ENCODE measurements at places on chromosomes 5 and 9. TPM values are rescaled to one million over a fixed set of nuclear protein-coding genes. Genes with fewer than 3 reads are reported as not detected.

PHF2 gene
- total RNA-seq, result 5.9 TPM

C5orf34 gene
- 7.2 TPM for total RNA-seq

MSX2 gene
- 2.2 TPM for total RNA-seq

TMC1 gene
- total RNA-seq, result not detected

ZFR gene
- 81.4 TPM for total RNA-seq

DNA sequence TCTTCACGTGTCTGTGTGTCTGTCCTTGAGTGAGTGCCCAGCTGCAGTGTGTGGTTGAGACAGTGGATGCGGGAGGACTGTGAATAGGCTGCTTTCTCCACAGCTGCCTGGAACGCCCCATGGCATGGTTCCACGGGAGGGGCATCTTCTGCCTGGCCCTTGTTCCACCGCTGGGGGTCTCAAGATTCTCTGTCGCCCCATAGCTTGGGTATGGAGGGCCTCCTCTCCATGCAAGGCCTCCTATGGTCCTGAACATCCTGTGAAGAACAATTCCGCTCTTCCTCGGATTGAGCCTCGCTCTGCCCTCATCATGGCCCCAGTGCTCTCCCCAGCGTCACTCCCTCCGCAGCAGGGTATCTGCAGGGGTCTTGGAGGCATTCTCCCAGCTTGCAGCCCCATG lies 36.1 kb downstream of the COL5A1 start:
- no peak for DNase-seq

GRCh38 chr9:125993466-125993865 lies 246.3 kb downstream of the PBX3 start:
- no peak for DNase-seq

DNA sequence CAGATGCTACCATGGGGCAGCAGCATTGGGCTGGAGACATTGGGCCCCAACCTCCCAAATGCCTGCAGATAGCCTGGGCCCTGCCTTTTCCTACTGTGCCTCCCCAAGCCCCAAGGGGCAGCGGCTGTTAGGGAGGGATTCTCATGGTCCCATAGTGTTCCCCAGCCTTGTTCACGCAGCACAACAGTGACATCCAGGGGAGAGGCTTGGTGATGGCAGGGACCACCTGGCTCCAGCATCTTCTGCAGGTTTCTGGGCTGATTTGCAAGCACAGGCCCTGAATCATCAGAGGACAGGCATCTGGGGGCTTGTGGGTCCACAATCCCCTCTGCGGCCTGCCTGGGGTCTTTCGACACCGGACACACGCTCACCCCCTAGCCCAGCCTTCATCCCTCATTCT lies 354.6 kb downstream of the SLIT3 start:
- DNase-seq, result no peak

DNA sequence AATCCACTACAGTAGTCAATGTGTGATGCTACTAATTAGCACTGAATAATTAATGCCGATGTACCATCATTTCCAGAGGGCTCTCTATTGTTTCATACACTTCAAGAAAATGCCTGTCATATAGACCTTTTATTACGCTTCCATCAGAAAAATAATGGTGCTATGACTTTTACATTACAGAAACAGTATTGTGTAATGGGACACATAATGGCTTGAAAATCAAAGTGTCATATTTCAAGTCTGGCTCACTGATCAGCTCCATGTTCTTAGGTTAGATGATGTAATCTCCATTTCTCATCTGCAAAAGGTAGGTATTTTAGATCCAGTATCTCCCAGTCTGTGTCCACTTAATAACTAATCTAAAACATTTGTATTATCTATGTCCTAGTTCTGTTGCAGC lies 990.6 kb upstream of the TYRP1 start:
- DNase-seq, result no peak

DNA sequence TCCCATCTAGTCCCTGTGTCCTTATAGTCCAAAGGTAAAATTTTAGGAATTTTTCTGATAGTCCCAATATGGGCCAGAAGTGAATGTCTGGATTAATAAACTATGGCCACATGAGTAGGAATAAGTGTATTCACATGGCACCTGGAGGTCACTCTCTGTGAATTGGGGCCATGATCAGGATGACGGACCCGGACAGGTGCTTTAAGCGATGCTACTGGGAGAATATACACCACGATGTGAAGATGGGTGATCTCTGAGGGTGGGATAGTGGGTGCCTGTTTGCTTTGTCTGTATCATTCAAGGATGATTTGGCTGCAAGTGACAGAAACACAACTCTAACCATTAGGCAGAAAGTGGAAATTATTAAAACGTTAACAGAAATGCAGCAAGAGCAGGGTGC lies 101.2 kb downstream of the UGCG start:
- DNase-seq, result no peak

- no peak for DNase-seq
Observed at GRCh38 chr5:93070938-93071337, 510.1 kb downstream of the NR2F1-AS1 start.

GRCh38 chr5:90488791-90489190 lies 14.1 kb downstream of the POLR3G start:
- DNase-seq, result peak; percentile 65

DNA sequence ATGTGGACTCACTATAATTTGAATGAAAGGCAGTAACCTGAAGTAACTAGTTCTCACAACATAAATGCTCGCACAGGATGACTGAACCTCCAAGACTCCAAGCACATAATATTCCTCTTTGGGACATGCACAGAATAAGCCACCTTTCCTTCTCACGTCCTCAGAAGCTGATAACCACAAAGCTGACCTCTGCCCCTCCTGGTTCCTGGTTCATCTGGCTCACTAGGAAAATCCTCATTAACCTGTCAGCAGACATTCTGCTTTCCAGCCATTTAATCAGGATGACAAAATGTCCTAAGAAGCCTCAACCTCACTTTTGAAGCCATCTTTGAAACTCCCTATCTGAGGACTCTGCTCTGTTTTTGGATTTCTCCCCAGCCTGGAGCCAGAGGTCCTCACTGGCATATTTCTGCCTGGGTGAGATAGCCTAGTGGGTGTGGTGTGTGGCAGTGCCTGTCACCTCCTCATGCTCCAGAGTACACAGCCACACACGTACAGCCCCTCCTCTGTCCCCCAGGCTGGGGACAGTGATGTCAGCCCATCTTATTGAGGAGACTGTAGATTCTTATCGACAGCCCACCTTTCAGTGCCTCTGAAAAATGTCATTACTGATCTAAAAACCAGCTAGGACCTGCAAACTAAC lies 10.3 kb downstream of the ANKH start:
- DNase-seq, result no peak

DNA sequence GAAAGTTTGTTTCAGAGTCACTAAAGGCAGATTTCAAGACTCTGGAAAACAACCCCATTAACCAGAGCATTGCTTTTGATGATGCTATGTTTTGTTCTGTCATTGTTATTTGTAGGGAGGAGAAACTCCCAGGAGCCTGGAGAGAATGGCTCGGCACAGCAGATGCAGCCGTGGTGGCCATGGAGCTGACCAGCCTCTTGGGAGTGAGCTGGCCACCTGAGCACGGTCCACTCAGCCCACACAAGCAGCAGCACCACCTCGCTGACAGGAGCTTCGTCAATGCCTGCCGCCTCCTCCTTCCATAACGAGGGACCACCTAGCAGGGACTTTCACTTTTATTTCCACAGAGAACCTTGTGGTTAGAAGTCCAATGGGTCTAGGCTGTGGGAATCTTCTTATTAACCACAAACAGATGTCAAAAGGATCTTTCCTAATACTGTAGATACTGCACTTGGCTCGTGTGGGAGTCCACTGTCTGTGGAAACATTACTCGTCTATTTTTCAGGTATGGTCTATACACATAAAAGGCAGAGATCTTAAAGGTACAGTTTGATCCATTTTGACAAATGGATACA lies 21.0 kb upstream of the SMIM32 start:
- no peak for DNase-seq

DNA sequence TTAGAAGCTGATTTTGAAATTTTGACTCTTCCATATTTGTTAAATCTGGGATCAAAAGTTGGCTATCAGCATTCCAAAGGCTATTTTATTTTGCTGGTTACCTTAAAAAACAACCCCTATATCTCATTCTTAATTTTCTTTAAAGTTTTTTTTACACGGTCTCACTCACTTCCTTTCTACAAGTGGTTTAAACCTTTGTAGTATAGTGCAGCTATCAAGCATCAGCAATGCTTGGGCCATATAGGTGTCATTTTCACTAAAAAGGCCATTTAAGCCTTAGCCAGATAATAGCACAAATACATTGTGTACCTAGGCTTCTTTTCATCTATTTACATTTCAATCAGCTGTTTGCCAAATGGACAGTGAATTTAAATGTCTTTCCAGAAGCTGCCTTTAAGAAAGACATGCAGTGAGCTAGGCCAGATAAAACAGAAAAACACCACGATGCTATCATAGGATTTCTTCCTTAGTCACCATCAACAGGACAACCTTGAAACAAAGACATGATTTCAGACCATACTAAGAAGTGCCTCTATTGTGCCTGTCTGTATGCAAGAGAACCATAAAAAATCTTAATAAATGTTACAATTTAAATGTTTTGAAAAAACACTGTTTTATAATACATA lies 104.2 kb downstream of the RAPGEF6 start:
- DNase-seq, result peak; percentile 25

GRCh38 chr5:113117543-113118115 lies 141.0 kb downstream of the DCP2 start:
- peak; percentile 14 for DNase-seq

DNA sequence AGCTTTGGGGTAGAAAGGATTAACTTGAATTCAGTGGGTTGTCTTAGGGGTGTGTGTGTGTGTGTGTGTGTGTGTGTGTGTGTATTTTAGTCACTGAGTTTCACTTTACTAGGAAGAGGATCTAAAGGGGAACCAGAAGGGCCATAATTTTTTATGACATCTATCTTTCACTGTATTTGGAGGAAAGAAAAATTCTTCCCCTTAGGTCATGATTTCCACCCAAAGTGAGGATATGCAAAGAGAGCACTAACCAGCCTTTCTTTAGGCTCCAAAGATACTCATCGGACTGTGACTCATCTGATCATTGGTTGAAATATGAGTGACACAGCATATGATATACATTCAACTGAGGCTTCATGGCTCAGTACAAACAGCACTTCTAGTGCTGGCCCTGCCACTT lies 75.2 kb upstream of the RASGRF2 start:
- DNase-seq, result peak; percentile 47

- peak; percentile 10 for DNase-seq
Observed at GRCh38 chr5:156188016-156188415, 138.9 kb upstream of the SGCD start.

DNA sequence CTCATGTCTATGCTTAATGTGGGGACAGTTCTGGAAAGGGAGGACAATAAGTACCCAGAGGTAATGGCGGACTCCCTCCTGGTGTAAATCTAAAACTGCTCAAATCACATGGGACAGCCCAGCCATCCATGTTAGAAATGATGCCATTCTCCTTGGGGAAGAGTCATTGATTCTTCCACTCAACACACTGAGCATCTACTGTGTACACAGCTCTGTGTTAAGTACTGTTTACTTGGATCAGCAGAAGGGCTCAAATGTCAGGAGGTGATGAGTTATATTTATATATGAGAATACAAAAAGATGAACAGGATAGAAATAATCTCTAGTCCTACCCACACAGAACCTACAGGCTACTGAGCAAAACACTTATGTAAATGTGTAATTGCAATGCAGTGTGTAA lies 31.8 kb upstream of the NANS start:
- no peak for DNase-seq

DNA sequence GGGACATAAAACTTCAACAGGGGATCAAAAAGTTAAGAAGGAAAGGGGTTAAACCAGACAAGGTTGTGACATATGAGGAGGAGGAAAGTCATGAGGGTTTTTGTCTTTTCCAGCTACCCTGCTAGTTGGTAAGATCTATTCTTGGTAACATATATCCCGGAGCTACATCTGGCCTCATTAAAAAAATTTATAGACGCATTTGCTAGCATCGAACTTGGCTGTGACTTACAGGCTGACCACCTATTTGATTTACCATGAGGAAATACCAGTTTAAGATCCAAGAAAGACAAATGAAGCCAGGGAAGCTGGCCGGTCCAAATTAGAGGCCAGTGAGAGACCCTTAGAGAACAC lies 87.6 kb upstream of the NIPAL4 start:
- DNase-seq, result no peak

DNA sequence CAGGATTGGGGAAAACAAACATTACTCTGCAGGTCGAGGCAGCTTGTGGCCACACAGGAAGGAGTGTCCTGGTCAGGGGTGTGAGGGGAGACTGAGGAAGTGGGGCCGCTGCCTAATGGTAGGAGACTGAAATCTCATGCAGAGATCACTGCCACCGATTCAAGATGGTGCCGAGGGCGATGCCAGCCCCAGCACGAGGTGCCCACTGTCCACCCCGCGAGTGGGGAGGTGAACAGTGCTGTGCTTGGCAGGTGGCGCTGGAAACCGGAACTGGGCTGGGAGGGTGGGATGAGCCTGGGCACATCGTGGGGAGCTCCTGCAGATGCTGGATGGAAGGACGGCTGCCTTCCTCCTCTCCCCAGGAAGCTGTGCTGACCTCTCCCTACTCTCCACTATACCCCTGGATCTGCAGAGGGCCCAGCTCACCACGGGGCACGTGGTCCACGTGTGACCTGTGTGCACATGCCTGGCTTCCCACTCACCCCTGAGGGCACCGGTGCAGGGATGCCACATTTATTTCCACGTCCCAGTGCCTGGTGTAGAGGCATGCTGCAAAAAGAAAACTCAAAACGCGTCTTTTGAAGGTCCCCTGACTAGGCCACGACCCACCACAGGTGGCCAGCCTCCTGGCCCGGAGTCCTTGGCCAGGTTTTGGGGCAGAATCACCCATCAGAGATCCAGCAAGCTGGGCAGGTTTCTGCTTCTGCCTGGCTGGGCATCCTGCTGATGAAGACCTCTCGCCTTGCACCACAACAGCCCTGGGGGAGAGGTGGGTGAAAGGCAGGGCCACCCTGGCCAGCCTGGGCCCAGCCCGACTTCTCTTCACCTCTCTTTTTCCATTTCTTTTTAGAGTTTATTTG lies 71.7 kb upstream of the FCN1 start:
- no peak for DNase-seq

DNA sequence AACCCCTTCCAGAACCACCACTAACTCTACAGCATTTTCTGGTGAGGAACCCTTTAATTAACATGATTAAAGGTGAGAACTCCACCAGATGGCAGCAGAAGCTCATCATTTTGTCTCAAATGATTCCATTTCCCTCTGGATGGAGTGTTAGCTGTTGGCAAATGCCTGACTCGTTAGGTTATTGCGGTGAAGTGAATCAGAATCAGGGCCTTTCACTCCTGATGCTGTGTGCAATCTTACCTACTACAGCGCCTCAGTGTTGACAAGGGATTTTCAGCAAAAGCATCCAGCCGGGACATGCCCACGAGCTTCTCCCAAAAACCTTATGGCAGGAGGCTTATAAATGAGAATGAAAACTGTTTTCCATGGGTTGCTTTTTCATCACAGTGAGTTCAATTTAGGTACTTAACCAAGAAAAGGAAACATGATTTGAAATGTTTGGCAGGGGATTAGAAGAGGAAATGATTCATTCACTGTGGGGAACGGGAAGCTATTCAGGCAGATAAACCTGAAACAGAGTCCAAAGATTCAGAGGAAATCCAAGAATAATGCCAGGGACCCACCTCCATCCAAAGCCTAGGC lies 48.0 kb upstream of the CAST start:
- peak; percentile 96 for DNase-seq

GRCh38 chr5:100444961-100445360 lies 90.2 kb upstream of the FAM174A start:
- DNase-seq, result peak; percentile 23

All from IMR-90 (cell line).